ENCODE measurements at places on chromosomes 5 and 9.

DNA sequence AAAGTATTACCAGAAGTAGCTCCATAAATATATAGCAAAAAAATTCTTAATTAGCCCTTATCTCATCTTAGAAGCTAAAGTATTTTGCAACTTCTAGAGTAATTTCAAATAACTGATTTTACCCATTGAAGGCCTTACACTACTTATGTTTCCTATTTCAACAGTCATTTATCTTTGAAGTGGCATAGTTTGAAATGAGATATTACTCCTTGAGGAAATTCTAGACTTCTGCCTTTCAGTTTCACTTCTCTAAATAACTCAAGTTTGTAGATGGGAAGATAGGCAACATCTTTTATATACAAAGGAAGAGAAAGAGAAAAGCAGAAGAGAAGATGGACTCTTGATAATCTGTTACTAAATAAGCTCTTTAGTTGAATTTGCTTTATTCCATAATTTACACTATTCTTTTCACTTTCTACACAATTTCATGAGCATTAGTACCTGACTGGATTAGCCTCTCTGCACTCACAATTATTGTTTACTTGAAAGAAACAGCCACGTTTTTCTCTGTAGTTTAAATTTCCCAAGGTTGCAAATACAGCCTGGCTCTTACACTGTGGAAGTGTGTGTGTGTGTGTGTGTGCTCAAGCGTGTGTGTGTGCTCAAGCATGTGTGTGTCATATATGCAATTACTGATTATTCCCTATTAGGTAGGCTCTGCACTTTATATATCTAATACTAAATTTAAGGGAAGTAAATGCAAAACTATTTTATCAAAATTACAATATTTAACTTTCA is 60.6 kb upstream of the EMB start:
- DNase-seq = no peak

- DNase-seq = peak; percentile 84
Measured at GRCh38 chr5:132776131-132776937, 705 bp downstream of the SEPTIN8 start.

DNA sequence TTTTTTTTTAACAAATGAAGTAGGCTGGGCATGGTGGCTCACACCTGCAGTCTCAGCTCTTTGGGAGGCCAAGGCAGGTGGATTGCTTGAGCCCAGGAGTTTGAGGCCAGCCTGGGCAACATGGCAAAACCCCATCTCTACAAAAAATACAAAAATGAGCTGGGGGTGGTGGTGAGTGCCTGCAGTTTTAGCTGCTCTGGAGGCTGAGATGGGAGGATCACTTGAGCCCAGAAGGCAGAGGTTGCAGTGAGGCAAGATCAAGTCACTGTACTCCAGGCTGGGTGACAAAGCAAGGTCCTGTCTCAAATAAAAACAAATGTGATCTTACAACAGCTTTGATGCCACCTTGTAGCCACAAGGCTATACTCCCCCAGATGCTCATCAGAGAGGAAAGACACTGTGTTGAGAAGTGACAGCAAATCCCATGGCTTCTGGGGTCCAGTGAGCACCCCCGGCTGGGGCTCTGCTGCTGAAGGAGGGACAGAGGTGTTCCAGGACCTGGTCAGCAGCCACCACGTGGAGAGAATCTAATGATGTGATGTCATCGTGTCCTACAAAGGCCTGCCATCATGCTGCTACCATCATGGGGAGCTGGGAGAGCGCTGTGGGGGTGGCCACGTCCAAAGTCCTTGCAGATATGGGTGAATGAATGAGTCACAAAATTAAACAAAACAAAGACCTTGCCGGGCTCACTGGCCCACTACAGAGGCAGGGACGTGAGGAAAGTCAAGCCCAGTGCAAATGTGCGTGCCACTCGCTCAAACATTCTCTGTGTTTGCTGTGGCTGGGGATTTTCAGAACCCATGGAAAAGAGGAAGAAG is 60.7 kb downstream of the PRRT1B start:
- no peak for DNase-seq

DNA sequence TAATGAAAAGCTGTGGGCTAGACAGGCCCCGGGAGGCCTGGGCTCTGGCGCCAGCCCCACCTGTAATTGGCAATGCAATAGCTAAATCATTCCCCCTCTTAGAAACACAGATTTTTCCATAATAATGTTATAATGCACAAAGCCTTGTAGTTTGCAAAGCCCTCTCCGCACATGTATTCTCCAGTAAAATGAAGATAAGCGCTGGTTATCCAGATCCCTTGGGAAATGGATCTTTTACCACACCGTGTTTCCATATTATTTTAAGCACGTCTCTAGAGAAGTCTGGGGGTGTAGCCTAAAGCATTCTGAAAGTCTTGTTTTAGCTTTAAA is 1.1 kb upstream of the APBA1 start:
- no peak for DNase-seq

DNA sequence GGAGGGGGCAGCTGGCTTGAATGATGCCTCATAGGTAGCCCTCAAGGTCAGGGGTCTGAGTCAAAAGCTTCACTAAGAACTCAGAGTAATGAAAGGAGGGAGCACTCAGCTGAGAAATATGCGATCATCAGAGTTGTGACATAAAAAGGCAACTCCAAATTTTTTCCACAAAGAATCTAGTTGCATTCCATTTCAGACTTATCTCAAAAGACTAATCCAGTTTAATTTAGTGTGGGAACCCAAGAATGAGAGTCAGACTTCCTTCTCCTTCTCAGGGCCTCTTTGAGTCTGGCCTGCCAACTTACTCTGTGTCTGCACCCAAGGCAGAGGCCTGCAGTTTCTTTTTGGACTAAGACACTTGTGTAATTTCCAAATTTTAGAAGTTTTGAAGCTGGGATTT is 34.7 kb downstream of the GABRP start:
- DNase-seq = no peak

- peak; percentile 71 for DNase-seq
Measured at GRCh38 chr5:171419688-171420430, 412 bp downstream of the FGF18 start.

DNA sequence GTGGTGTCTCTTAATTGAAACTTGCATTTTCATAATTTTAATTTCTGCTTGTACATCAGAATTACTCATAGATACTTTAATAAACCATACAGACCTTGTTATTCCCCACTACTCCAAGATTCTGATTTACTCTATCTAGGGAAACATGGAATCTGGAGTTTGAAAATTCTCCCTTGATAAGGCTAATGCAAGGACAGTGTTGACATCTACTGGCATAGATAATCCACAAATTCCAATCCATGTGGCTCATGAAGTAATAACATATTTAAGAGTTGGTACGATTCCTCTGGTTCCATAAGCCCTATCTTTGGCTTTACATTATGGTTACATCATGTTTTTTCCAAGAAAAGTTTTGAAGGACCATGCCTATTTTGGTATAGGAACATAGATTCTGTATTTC is 759.2 kb downstream of the TLR4 start:
- DNase-seq = no peak

GRCh38 chr5:56327809-56328208 is 94.7 kb upstream of the ANKRD55 start:
- no peak for DNase-seq

DNA sequence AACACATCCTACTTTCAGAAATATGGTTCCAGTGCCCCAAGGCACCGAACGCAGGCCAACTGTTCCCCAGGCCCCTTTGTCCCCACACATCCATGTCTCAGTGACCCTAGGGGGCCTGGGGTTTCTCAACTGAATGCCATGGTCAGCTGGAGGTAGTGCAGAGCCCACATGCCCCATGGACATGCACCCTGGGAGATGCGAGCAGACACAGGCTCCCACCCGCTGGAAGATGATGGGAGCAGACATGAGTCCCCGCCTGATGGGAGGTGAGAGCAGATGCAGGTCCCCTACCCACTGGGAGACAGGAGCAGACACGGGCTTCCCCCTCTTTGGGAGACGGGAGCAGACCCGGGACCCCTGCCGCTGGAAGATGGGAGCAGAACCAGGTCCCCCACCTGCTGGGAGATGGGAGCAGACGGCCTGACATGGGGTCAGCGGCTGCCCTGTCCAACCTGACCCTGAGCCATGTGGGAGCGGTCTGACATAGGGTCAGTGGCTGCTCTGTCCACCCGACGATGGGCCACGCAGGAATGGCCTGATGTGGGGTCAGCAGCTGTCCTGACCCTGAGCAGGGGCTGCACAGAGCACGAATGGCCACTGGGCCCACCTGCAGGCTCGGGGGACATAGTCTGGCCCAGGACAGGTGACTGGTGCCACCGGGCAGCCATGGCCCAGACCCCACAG is 18.4 kb downstream of the ZDHHC11B start:
- DNase-seq = peak; percentile 48

- no peak for DNase-seq
Measured at GRCh38 chr5:88143693-88144218, 124.9 kb downstream of the TMEM161B start.

DNA sequence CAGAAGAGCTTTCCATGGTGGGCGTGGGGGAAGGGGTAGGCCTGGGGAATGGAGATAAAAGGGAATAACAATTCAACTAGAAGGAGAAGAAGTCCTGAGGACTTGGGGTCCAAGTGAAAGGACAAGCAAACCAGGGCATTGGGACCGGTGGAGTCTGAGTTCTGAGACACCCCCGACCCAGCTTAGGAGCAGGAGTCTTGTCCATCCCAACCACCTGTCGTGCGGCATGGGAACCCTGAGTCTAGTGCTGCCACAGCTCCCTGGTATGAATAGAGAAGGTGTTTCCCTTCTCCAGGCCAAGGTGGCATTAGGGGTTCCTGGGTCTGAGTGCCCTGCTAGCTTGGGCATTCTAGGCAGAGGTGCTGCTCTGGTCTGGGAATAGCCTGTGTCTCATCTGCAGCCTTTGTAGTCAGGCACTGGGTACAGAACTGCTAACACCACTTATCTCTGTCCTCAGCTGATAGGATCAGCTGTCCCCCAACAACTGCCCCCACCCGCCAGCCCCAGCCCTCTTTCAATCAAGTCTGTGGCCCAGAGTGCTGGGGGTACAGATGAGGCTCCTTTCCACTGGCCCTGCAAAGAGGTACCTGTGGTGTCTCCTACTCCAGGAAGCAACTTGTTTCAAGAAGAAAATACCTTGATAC is 9.9 kb downstream of the HNRNPAB start:
- peak; percentile 49 for DNase-seq

Data from islet precursor cell (in vitro differentiated cells).